ENCODE measurements at places on chromosomes 1 and 21.

DNA sequence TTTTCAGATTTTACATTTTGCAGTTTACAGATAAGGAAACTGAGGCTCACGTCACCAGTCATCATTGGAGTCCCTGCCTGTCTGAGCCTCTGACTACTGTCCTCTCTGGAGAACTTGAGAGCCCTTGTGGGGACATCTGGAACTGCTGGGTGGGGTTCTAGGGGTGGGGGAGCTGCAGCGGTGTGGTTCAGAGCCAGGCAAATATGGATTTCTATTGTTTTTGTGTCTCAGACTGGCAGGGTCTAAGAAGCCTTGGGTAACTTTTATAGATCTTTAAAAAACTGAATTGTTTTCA lies 46.9 kb downstream of the IER5 start:
- DNase-seq = peak; percentile 34

DNA sequence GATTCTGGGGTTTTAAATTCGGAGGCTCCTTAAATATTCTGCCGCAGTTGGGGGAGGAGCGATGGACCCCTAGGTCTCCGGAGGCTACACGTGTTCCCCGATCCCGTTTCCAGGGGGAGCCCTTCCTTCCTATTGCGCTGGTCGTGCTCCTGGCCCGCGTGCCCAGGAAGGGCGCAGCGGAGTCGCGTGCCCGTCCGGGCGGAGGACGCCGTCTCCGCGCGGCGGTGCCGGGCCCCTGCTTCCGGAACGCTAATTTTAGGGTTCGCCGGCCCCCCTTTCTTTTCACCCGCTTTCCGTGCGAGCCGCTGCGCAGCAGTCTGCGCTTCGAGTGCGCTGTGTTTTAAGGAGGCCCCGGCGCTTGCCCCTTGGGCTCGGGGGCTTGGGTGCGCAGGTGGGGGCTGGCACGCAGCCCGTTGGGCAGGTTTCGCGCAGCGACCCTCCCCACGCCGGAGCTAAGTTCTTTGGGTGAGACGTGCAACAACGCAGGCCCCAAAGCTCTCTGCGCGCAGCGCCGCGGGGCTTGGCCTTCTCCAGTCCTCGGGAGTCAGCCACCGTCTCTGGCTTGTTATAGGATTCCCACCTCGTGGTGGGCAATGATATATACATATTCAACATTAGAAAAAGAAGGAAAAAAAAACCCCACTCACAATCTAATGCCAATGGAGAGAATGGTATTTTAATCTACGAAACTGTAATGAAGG lies 43.5 kb upstream of the DNAJC6 start:
- peak; percentile 36 for DNase-seq

DNA sequence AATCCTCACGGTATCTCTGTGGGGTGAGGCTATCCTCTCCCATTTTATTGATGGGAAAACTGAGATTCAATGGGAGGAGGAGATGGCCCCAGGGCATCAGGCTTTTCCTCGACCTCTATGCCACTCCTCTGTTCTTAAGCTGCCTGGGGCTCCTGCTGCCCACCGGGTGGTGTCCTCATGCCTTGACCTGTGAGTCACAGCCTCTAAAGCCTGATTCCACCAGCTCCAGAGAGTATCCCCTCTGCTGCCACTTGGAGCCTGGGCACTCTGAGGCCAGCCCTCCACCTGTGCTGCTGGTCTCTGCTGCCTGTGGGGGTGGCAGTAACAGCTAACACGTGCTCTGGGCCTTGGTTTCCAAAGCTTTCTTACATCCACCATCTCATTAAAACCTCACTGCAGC lies 241.2 kb downstream of the TRABD2B start:
- no peak for DNase-seq

DNA sequence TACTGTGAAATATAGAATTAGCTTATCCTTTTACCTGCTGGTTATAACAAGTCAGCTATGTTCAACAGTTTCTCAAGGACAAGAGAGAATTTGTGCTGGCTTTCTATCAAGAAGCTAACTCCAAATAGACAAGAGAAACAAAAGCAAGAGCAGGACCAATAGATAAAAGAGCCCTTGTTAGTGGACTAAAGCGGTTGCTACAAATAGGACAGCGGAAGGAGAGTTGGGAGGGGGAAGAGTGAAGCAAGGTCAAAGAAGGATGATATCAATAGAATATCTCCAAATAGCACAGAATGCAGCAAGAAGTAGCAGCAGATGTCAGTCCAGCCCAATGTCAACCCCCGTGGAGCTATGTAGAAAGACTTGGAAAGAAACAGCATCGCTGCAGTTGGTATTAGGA lies 53.0 kb upstream of the AKT3 start:
- DNase-seq = no peak

- DNase-seq = no peak
Measured at GRCh38 chr1:109395602-109396512, 1.9 kb downstream of the SORT1 start.

DNA sequence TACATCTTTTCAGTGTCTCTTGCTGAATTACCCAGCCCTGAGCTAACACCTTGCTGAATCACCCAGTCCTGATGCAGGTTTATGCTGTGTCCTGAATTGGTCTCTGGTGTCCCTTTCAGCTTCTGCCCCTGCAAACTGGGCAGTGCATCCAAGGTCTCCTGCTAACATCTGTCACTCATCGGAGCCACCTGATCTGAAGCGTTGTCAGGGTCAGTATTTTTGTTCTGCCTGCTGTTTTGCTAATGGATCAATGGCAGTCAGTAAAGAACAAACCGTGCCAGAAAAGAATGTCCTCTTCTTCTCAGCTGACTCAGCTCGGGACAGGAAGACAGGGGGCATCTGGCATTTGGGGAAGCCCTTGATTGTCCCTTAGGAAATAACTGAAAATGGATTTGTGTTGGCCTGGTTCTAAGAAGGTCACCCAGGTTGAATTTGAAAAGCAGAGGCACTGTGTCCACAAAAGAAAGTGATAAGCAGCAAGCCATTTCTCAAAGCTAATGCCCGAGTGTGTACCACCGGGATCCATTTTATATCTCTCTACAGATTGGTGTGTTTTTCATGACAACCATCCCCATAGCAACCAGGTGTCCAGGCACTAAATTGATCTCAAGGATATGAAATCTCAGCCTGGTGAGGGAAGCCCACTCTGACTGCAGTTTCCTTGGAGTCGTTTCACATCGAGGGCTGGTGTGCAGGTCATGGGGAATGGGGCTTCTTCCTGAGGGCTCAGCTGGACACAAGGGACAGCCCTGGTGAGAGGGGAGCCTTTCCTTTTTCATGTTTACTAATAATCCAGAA lies 109.7 kb upstream of the IRF2BP2 start:
- no peak for DNase-seq

DNA sequence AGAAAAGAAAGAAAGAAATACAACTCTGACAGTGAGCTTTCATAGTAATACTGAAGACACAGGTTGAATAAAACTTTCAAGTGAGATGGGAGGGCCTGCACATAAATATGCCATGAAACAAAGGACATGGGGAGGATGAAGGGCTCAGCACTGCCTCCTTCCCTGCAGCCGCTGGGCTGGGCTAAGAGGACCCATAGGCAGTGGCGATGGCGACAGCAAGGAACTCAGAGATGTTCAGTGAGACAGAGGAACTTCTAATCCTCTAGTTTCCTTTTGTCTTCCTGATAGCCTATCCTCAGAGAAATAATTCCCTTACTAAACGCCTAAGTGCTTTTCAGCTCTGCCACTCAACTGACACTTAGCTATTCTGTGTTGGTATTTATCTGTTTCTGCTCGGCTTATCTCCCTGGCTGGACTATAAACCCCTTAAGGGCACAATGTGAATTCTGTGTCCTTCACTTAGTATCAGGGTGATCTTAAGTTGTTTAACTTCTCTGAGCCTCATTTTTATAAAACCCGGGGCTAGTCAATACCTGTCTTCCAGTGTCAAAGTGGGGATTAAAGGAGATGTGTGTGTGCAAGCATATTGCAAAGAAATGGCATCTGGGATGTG lies 24.4 kb upstream of the IER5 start:
- no peak for DNase-seq

- DNase-seq = no peak
Measured at GRCh38 chr1:63411066-63411465, 43.6 kb downstream of the ALG6 start.

GRCh38 chr1:212531796-212532195 lies 76.8 kb upstream of the ATF3 start:
- no peak for DNase-seq

GRCh38 chr1:224881762-224882211 lies 47.7 kb upstream of the DNAH14 start:
- DNase-seq = no peak

DNA sequence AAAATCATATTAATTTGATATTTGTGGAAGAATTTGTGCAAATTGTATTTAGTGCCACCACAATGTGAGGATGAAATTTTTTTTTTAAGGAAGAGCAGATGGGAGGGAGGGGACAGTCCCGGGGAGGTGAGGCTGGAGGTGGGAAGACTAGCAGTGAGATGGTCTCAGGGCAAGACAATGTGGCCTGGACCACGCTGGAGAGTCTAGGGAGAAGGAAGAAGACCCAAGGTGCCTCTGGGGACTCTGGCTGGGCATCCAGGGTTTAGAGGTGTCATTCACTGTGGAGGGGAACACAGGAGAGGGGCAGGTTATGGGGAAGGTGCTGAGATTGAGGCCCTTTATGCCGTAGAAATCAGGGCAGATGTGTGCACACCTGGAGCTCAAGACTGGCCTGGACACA lies 10.3 kb upstream of the THEMIS2 start:
- no peak for DNase-seq

DNA sequence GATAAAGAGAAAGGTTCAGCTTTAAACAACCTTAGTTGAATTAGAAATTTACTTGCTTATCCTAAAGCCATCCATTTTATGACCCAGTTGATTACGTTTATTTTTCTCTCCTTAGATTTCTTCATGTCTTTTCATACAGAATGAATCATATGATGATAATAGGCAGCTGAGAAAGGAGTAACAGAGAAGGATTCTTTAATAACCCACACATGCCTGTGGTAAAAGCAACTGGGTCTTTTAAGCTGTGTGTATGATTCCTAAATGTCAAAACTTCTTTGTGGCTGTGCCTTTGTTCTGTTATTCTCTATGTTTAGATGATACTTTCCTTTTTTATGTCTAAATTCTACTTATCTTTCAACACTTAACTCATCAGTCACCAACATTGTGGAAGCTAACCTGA lies 626.5 kb downstream of the NCAM2 start:
- DNase-seq = no peak

GRCh38 chr1:222794656-222795474 lies 20.0 kb upstream of the DISP1 start:
- DNase-seq = no peak

DNA sequence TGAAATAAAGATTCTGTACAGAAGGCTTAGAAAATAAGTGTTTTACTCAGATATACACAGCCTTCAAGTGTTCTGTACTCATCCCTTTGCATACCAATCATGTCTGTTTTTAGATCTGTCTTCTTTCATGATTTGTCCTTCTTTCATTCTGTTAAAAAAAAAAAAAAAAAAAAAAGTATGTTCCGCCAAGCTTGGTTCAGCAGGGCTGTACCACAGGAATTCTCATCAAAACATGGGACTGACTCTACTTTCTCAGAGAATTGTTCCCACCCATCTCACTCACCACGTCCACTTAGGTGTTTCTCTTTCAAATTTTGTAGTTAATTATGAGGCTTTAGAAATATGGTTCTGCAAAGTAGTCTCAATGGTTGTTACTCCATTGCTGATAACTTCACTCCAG lies 119.0 kb downstream of the AK5 start:
- DNase-seq = no peak

GRCh38 chr21:41032541-41032940 lies 135.4 kb upstream of the BACE2 start:
- no peak for DNase-seq

GRCh38 chr1:217135987-217136894 lies 413.0 kb upstream of the ESRRG start:
- DNase-seq = no peak

GRCh38 chr21:23218667-23219066 lies 2220.5 kb downstream of the NCAM2 start:
- DNase-seq = no peak

- no peak for DNase-seq
Measured at GRCh38 chr21:40858517-40858916, 11.6 kb upstream of the DSCAM start.

DNA sequence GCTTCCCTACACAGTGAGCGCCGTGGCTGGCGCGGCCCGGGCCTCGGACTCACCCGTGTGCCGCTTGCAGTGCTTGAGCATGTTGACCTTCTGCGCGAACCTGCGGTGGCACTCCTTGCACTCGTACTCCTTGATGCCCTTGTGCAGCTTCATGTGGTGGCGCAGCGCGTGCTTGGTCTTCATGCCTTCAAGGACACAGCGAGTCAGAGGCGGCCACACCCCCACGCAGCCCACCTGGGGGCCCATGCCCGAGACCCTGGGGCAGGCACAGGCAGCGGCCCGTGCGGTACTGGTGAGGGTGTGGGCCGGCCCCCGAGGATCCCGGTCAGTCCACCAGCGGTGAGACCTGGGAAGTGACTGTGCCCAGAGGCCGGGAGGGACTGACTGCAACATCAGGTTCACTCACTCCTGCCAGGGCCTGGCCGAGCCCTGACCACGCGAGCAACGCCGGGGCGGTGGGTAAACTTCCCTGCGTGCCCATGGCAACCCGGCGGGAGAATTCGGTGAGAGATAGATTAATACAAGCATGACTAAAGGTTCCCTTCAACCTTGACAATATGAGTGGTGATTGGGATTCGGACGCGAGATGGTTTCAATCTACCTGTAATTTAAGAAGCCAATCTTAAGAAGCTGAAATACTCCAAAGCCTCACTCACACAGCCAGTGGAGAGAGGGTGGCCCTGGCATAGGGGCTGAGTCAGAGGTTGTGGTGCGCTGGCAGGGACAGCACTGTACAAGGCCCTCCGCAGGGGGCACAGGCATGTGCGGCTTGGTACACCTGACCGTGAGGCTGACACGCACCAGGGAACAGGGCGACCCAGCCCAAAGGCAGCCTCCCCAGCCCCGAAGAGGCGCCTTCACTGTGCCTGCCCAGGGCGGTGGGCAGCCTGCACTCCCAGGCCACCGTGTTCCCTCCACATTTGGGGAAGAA lies 49.1 kb upstream of the RIPK4 start:
- no peak for DNase-seq

DNA sequence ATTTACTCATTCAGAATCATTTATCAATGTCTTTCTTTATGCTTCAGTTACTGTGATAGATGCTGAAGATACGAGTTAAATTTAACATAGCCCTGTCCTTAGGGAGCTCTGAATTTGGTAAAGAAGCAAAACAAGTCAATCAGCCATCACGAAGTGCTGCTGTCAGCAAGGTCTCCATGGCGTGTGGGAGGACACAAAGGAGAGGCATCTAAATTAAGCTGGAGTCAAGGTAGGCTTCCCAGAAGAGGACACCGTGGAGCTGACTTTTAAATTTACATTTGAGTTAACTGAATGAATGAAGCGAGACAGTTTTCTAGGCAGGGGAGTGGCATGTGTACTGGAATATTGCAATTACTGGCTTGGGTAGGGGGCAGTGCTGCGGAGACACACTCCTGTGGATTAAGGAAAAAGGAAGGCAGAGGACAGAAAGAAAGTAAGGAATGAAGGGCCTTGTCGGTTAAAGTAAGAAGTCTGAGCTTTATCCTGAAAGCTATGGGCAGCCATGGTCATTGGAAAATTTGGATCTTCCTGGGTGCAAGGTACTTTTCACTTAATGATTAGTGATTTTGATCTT lies 41.3 kb upstream of the C1orf87 start:
- no peak for DNase-seq

GRCh38 chr1:104132382-104132973 lies 382.8 kb downstream of the AMY1C start:
- no peak for DNase-seq

GRCh38 chr1:6461538-6462411 lies 4.2 kb downstream of the TNFRSF25 start:
- no peak for DNase-seq

- peak; percentile 36 for DNase-seq
Measured at GRCh38 chr21:31326522-31327242, 17.4 kb downstream of the TIAM1 start.
